ENCODE measurements at places on chromosomes 13 and 19.

GRCh38 chr13:113002206-113002912, 33.3 kb downstream of the MCF2L start:
- no peak for DNase-seq

DNA sequence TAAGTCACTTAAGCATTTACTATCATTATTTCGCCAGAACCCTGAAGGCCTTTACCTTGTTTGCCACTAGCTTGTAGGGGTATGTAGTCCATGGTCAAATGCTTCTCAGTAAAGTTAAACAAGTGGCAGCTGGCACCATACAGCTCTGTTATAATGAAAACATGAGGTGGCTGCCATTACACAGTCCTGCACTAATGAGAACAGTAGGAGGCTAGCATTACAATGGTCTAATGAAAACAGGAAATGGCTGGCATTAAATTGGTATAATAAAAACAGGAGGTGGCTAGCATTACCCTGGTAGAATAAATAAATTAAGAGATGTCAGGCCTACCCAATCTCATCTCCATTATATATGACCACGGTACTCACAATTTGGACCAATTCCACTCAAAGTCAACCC, 107.5 kb downstream of the PCDH17 start:
- no peak for DNase-seq

DNA sequence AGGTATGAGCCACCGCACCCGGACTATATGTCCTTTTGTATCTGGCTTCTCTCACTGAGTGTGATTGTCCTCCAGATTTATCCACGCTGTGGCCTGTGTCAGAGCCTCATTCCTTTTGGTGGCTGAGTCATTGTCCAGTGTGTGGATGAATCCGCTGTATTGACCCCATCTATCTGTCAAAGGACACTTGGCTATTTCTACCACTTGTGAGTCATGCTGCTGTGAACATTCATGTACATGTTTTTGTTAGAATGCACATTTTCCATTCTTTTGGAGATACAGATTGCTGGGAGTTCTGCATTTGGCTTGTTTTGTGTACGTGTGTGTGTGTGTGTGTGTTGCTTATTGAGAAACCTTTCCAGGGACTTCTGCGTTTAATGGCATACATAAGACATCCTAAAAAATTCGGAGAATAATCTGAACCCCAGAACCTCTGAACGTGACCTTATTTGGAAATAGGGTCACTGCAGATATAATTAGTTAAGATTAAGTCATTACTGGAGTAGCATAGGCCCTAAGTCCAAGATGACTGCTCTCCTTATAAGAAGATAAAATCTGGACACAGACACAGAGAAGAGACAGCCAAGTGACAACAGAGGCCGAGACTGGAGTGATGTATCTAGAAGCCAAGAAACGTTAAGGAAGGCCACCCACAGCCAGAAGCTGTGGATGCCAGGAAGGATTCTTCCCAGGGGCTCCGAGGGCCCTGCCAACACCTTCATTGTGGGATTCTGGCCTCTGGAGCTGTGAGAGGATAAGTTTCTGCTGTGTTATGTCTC, 4.9 kb upstream of the GIPC3 start:
- peak; percentile 91 for DNase-seq

- DNase-seq = peak; percentile 83
These were observed at the start of gene AXL for GRCh38 chr19:41218615-41219507. Gene AXL (plus strand): TSS chr19:41219223. CDS start chr19:41219393, 170 bp downstream.

DNA sequence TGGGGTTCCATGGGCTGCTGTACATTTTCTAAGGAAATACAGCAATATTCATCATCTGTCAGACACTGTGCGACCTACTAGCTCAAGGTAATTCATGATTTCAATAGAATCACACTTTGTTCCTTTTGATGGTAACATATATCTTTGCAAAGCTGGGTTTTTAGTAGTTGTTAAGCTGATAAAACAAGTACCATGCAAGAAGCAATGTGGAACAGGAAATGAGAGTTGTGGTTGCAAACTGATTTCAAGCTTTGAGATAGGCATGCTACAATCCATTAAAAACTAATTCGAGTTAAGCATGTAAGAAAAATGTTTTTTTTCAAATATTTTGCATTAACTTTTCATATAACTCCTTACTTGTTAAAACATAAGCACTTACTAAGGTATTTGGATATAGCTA, 6.8 kb upstream of the MBNL2 start:
- no peak for DNase-seq

- DNase-seq = no peak
These were observed 1375.4 kb downstream of the SLITRK1 start for GRCh38 chr13:82506805-82507414.

GRCh38 chr19:47740866-47741519, 4.4 kb upstream of the NOP53 start:
- no peak for DNase-seq

GRCh38 chr19:44499559-44499958, 763 bp downstream of the ZNF180 start:
- DNase-seq = no peak

DNA sequence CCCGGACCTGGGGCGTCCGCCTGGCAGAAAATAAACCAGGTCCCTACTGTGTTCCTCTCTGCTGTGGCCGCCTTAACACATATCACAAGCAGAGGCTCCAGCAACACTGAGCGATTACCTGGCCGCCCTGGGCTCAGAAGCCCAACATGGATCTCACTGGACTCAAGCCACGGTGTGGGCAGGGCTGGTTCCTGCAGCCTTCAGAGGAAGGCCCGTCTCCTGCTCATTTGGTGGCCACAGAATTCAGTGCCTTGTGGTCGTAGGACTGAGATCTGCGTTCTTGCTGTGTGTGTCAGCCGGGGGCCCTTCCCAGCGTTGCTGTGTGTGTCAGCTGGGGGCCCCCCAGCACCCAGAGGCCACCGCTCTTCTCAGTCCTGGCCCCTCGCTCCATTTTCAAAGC, 30.2 kb downstream of the C2CD4C start:
- DNase-seq = no peak

DNA sequence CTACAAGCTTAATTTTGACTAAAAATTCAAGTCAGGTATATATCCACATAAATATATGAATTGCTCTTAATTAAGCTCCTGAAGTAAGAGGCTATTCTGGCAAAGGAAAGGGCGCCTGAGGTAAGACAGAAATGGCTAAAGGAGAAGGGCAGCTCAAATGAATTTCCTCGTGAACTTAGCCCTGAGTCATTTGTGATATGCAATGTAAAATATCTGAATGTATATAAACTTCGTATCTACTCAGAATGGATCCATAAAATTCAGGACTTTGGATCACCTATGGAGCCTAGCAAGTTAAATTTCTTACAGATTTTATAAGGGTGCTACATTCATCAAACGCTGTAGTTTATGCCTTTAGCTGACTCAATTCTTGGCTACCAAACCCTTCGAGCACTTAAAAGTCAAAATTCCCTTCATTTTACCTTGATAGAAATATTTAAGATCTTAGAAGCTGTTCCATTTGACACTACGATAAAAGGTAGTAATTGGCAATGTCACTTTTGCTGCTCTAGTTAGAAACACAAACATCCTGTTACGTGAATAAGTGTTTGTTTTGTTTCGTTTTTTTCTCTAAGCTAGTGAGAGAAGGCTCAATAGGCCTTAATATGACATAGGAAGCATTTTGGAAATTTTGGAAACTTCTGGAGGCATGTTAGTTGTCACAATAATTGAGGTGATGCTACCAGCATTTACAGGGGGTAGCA, 69.2 kb downstream of the DIAPH3 start:
- no peak for DNase-seq

DNA sequence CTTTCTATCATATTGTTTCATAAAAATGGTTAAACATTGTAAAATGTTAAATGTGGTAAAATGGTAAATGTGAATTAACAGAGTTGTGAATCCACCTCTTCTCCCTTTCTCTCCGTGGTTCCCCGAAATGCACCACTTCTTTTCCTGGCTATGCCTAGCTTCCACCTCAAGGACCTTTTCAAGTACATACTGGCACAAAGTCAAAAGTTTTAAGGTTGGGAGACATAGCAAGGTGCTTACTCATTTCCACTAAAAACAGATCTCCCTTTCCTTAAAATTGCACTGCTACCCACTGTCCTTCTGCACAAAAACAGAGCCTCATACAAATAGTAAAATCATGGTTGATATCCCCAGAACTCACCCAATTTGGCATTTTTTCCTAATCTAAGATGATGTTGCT, 558.2 kb downstream of the SLITRK6 start:
- DNase-seq = peak; percentile 48

DNA sequence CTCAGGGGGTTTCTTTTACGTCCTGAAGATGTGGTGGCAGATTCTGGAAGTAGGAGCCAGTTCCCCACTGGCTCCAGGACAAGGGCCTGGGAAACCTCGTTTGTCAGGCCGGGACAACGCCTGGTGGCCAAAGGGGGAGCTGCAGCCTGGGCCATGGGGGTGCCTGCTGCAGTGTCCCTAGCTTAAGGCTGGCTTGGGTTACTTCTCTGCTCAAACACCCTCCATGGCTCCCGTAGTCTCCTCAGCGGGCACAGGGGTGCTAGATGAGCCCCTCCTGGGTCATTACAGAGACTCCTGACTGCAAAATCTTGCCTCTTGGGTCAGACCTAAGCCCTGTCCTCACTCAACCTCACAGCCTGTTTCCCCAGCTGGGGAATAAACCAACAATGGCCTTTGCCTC, 14.7 kb downstream of the CILP2 start:
- DNase-seq = peak; percentile 50

- DNase-seq = no peak
These were observed 284.0 kb downstream of the OXGR1 start for GRCh38 chr13:96710166-96710862.

DNA sequence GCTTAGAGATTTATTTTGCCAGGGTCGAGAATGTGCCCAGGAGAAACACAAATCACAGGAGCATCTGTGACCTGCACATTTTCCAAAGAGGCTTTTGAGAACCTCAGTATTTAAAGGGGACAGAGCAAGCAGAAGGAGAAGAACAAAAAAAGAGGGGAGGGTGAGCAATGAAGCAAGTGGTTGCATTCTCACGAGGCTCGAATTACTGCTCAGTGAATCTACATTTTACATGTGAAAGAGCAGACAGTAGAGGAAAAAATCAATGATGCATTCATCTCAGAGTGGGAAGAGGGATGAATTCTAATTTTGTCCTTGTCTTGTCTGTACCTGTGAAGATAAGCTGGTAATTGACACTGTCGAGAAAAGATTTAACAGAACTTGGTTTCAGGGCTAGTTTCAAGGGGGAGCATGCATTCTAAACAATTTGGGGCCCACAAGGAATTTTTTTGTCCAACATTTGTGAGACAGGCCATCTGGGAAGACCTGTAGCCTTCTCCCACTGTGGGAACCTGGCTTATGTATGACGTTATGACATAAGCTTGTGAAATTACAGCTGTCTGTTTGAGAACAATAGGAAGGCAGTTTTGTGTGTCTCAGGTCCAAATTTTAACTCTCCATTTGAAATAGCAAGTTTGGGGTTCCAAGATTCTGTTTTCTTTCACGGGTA, 855.1 kb downstream of the SLITRK5 start:
- no peak for DNase-seq

GRCh38 chr13:93249364-93250306, 23.0 kb downstream of the GPC6 start:
- DNase-seq = peak; percentile 91

Data from cardiac muscle cell (in vitro differentiated cells and primary cell).